ENCODE measurements at places on chromosomes 4 and X.

GRCh38 chrX:2391869-2392606 is 108.7 kb downstream of the DHRSX start:
- no peak for DNase-seq

DNA sequence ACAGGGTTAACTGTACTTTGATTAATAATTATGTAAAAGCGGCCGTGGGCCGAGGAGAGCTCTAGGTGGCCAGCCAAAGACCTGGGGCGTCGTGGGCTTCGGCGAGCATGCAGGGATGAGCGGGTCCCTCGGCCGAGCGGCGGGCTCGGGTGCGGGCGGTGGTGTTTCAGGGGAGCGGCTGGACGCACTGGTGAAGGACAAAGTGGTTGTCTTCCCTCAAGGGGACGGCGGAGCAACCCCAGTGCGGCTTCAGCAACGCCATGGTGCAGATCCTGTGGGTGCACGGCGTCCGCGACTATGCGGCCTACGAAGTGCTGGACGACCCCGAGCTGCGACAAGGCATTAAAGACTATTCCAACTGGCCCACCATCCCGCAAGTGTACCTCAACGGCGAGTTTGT is 103.0 kb upstream of the C1GALT1C1 start:
- no peak for DNase-seq

DNA sequence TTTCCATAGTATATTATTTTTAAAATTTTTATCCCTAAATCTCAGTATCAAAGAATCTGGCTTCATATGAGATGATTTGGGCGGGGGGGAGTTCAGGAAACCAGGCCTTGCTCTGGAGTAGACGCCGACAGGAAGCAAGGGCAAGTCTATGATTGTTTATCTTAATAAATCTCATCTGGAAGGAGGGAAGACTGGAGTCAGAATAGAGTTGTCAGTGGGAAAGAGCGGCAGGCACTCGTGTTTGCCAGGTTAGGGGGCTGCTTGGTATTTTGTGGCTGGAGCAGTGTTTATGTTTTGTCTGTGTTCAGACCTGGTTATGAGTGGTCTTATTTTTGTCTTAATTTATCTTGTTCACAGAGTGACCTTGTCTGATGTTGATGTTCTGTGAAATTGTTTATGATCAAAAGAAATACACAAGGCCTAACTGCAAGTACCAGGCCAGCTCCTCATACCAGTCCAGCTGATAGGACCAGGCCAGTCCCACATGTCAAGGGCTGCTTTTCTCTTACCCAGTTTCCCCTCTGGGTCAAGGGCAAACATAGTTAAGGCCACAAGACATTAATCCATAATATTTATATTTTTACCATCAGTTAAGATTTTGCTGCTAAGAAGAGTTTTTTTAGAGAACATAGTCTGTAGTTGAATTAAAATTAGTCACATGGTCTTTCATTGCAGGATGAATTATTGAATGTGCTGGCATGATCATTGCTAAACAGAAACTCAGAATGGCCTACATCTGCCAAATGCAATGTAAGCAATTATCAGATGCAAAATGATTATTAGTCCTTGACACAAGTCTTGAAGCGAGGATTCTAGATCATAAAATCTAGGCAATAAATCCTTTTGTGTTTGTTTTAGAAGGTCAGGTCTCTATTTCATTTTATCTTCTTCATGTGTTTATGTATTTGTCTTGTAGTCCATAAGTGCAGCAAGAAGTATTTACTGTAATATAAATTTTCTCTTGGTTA is 176.5 kb downstream of the GASK1B start:
- DNase-seq: no peak

DNA sequence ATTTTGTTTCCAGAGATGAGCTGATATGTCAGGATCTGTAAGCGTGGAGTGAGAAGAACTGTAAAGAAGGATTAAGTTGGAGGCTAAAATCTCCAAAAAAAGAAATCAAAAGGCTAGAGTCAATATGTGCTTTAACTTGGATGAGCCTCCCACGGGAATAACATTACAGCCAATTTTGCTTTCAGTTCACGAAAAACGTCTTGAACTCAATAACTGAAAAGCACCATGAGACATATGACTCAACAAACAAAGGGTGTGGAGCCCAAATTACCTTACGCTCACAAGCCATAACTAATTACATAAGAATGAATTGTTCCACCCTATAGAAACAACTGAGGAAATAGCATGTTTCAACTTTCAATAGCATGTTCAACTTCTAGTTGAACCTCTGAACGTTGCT is 22.3 kb downstream of the TMPRSS11D start:
- DNase-seq: no peak

GRCh38 chrX:72110051-72110875 is 21.5 kb downstream of the RTL5 start:
- no peak for DNase-seq

- no peak for DNase-seq
Measured at GRCh38 chr4:41143311-41144039, 70.9 kb downstream of the APBB2 start.

DNA sequence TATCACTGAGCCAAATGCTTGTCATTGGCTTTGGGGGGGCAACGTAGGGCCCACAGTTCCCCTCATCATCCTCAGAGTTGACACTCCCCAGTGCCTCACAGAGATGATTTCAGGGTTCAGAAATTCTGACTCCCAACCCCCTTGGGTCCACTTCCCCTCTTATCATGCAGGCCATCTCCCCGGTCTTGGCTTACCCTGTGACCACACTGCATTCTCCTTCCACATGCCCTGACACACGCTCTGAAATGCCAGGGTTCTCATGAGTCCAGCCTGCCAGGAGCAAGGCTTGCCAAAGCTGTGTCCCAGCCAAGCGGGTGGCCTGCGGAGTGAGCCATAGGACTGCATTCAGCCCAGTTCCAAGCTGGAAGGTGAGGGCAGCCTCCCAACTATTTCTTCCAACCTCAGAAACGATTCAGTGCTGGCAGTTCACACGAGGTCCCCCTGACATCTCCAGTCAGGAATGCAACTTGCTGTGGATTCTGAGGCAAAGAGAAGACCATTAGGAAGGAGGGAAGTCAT is 101.2 kb downstream of the SMIM20 start:
- DNase-seq: no peak
